CD4-positive, alpha-beta T cell treated with Interleukin-4 for 1 hour (primary cell): ENCODE measurements at places on chromosomes 3 and 15.

DNA sequence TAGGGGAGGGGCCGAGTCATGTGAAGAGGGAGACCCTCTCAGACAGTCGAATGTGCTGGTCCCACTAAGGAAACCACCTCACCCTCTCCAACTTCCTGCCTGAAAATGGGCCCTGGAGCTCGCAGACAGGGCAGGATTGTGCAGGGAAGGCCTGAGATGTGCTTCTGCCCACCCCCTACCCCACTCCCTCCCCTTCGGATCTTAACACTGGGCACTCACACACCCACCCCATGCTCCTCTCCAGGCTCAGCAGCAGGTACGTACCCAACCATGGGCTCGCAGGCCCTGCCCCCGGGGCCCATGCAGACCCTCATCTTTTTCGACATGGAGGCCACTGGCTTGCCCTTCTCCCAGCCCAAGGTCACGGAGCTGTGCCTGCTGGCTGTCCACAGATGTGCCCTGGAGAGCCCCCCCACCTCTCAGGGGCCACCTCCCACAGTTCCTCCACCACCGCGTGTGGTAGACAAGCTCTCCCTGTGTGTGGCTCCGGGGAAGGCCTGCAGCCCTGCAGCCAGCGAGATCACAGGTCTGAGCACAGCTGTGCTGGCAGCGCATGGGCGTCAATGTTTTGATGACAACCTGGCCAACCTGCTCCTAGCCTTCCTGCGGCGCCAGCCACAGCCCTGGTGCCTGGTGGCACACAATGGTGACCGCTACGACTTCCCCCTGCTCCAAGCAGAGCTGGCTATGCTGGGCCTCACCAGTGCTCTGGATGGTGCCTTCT lies 20.0 kb downstream of the ATRIP start:
- DNase-seq: peak; percentile 22

DNA sequence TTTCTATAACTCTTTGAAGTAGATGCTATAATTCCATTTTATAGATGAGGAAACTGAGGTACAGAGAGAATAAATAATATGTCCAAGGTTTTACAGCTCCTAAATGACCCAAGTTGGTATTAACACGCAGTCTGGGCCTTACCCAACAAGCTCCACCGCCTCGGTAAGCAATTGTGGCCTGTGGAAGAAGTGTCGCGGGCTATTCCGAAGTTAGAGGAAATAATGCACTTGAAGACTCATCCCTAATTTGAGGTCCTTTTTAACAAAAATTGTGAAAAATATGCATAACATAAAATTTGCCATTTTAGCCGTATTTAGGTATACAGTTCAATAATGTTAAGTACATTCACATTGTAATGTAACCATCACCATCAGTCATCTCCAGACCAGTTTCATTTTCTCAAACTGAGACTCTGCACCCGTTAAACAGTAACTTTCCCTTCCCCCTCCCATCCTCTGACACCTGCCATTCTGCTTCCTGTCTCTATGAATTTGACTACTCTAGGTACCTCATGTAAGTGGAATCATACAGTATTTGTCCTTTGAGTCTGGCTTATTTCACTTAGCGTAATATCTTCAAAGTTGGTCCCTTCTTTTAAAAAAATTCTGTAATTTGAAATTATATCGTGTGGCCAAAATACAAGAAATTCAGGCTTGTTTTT lies 18.2 kb downstream of the IDH3A start:
- DNase-seq: peak; percentile 47

DNA sequence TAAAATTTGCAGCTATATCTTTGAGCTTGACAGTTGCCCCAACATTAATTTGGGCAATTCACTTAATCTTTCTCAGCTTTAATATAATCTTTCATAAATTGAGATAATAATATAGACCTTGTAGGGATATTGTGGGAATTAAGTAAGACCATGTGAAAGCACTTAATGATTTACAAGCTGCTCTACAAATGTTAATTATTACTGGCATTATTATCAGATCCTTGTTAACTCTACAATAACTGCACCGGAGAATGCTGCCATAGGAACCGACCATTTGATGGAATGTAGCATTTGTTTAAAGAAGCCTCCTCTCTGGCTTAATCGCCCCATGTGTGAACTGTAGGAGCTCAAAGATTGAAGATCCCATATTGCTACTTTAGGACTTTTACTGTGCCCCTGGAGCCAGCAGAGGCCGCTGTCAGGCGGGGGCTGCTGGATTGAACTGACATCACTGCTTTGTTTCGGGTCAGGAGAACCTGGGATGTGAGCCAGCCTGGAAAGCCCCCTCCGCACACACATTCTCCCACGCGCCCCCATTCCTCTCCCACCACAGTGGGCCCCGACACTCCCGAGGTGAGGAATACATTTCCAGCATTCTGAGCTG lies 154.2 kb upstream of the TNIK start:
- no peak for DNase-seq

DNA sequence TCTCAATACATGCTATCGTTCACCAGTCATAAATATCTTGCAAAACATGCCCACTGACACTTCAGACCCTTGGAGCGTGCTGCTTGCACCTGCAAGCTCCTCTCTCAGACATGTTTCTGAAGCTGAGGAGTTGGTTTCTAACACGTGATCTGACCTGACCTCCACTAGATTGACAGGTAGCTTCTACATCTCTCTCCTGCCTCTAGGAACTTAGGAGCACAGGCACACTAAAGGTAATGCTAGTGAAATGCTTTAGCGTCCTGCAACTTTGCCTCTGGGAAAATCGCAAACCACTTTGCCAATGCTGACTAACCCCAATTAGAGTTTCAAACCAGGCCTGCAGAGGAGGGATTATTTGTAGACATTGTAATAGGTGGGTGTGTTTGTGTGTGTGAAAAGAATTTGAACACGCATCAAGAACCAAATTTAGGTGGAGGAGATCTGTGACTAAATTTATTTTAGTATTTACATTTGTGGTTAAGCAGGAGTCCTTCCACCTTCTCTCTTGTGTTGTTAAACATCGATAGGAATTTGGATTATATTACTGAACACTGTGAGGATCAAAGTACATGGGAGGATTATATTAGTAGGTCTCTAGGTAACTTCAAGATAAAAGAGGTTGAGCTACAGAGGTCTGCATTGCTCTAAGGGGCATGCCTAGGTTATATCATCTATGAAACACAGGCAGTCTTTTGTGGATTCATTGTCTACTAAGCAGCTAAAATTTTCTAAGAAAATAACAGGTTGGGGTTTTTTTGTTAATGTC lies 86.7 kb upstream of the ZBED2 start:
- DNase-seq: no peak

DNA sequence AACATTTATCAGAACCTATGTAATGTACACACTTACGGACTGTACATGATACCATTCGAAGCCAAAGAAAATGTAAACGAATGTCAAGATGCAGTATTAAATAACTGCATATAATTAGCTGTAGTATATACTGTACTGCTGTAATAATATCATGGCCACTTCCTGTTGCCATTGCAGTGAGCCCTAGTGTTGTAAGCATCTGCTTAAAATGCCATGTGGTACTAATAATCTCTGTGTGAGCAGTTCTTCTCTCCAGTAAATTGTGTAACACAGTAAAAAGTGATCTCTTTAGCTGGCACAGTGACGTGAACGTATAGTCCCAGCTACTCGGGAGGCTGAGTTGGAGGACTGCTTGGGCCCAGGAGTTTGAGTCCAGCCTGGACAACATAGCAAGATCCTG lies 8.6 kb downstream of the SPG11 start:
- no peak for DNase-seq

GRCh38 chr15:45710657-45711056 lies 75.8 kb downstream of the SQOR start:
- no peak for DNase-seq

GRCh38 chr15:31295658-31296057 lies 31.0 kb upstream of the KLF13 start:
- DNase-seq: no peak

GRCh38 chr3:127720985-127721935 lies 48.5 kb downstream of the ABTB1 start:
- DNase-seq: no peak

- DNase-seq: no peak
These were observed 212.8 kb upstream of the KBTBD8 start for GRCh38 chr3:66785191-66785909.

- no peak for DNase-seq
These were observed 182.3 kb upstream of the LINGO1 start for GRCh38 chr15:77815015-77815414.

DNA sequence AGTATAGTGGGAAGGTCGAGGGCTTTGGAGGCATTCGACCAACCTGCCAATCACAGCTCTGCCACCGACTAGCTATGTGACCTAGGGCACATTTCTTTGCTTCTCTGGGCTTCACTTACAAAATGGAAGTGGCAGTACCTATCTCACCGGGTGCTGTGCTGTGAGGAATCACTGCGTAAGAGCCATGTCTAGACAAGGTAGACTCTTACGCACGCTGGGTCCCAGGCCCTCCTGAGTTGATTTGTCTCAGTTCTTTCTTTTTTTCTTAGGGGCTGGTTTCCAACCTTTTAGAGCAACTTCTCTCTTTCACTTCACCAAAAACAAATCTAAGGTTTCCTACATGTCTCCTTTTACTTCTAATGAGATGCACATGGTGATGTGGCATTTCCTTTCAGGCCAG lies 18.8 kb downstream of the CA12 start:
- no peak for DNase-seq

- no peak for DNase-seq
These were observed 58.6 kb downstream of the CACNA2D3 start for GRCh38 chr3:54180921-54181320.

DNA sequence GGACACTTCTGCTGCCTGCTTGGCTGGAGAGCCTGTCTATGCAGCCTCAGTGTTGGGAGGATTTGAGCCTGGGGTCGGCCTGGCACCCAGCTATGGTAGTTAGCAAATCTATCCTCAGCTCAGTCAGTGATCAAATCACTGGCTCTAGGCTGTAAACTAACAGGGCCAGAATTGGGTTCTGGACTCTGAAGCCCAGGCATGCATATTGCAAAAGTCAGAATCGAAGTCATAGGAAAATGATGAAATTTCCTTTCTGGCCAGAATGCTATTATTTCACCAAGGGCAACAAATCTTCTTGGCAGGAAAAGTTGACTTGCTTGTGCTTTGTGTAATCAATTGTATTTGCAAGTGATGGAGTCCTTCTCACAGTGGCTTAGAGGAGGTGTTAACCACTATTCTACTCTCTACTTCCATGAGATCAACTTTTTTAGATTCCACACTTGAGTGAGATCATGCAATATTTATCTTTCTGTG lies 482.6 kb upstream of the TPRG1 start:
- DNase-seq: no peak

GRCh38 chr3:14467814-14468620 lies 65.6 kb downstream of the SLC6A6 start:
- DNase-seq: peak; percentile 41

DNA sequence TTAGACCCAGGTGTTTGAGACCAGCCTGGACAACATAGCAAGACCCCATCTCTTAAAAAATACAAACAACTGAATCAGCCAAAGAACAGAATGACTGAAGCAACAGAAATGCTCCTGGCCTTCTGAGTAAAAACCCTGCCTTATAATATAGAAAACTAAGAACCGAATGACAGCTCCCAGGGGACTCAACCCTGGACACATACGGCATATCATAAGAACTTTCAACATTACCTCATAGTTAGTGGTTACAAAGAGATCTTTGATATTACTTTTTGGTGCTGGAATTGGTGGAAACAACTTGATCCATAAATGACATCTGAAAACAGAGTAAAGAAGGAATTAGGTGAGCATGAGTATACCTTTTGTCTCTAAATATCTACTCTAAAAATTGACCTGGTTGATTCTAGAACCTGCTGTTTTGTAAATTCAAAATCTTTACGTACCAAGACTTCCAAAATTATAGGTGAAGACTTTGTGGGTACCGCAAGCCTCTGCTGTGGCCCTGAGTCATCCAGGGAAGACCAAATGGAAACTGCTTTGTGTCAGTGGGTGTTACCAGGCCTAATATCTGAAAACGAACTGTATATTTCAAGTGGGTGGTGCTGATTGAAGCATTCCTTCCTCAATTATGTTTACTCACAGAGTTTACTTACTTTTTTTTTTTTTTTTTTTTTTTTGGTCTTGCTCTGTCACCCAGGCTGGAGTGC lies 35.5 kb downstream of the IL5RA start:
- DNase-seq: no peak

- DNase-seq: peak; percentile 9
These were observed 84.7 kb upstream of the LMCD1 start for GRCh38 chr3:8416965-8417364.

GRCh38 chr3:108877901-108878300 lies 55.3 kb downstream of the TRAT1 start:
- no peak for DNase-seq

DNA sequence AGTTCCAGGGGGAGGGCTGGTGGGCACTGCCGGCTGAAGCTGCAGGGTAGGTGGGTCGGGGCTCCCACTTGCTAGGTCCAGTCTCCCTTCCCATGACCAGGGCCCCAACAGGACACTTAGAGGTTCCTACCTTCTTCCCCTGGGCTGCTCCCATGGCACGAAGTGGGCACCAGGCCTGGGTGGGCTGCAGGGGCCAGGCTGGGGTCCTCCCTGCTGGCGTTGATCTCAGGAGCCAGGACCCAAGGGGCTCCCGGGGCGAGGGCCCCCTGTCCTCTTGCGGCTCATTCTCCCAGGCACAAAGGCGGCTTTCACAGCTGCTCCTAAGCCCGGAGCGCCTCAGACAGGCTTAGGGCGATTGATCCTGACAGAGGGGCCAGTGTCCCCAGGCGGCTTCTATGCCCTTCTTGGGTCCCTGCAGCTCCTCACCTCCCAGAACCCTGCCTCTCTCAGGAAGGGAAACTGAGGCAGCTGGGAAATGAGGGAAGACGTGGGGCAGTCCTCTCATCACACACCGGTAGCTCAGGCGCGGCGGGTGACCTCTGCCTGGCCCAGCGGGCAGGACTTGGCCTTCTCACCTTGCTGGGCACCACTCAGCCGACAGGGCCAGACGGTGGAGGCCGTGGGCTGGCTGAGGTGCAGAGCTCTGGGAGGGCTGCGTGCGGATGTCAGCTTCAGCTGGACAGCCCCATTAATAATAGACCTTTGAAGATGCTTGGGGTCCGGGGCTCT lies 39.6 kb downstream of the FAM3D start:
- DNase-seq: no peak

GRCh38 chr3:71974786-71975185 lies 189.8 kb upstream of the PROK2 start:
- no peak for DNase-seq

- DNase-seq: no peak
These were observed 57.2 kb downstream of the CHSY1 start for GRCh38 chr15:101194546-101195125.

DNA sequence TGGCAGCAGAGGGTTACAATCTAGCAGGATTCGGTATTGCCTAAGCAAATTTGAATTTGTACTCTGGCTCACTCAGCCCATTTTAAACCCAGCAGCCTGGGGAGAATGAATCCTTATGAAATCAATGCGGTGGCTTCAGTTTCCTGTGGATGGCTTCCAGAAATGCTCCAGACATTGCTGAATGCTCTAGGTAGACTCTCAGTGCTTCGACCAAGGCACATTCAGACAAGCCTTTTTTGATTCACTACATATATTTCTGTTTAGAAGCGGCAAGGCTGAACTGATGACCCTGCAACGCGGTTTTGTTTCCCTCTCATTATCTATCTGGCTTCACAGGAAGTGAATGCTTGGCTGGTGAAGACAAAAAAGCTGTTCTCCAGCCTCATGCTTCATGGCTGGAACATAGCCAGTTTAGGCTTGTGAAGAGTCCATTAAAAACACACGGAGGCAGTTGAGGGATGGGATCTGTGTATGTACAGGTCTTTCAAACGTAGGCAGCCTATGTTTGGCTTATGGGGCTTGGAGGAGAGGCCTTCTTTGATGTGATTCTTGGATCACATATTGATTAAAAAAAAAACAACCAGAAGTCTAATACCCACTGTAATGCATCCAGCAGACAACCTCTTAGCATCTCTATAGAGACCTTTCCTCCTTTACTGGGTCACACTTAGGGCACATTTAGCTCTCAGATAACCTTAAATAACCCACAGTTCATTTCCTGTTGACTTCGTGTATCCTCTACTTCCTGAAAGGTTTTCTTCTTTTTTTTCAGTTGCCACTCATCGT lies 400.2 kb upstream of the TBL1XR1 start:
- DNase-seq: peak; percentile 33
